PC-3 (cell line): ENCODE measurements at places on chromosomes 12 and 14. TPM values are rescaled to one million over a fixed set of nuclear protein-coding genes. Genes with fewer than 3 reads are reported as not detected.

GRCh38 chr12:7719946-7720730 lies 8.9 kb downstream of the DPPA3 start:
- no peak for DNase-seq

- no peak for DNase-seq
These were observed 23.6 kb downstream of the PGAM5 start for GRCh38 chr12:132734206-132734605.

- DNase-seq, result peak; percentile 45
These were observed 24.8 kb downstream of the PLEK2 start for GRCh38 chr14:67387195-67387594.

DNA sequence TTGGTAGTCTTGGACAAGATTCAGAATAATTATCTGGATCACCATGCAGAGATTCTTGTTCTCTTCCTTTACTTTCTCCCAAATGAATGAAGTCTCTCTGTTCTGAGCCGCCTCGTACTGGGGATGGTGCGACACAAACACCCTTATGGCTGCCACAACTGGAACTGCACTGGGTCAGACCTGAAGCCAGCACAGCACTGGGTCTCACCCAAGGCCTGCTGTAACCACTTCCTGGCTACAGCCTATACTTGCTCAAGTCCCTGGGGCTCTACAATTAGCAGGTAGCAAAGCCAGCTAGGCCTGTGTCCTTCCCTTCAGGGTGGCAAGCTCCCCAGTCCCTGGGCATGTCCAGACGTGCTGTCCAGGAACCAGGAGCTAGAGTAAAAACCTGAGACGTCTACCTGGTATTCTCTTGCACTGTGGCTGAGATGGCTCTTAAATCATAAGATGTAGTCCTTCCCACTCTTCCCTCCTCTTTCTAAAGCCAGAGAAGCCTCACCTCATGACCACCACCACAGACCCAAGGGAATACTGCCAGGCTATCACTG lies 27.6 kb downstream of the IFNG start:
- DNase-seq, result no peak

- no peak for DNase-seq
These were observed 8.1 kb upstream of the STX2 start for GRCh38 chr12:130847112-130847511.

DNA sequence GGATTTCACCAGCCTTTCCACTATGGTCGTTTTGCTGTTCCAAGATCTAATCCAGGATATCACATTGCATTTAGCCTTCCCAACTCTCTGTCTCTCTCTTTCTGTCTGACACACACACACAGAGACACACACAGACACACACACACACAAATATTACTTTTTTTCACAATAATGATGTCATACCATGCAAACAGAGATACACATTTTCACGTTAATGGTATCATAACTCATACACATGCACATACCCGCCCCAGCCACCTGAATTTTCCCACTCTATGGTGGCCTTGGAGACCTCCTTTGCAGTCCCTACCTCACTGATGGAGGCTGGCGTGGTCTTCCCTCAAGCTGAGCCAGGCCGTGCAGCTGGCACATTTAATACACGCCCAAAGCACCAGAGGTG lies 7.2 kb upstream of the MYL2 start:
- no peak for DNase-seq

DNA sequence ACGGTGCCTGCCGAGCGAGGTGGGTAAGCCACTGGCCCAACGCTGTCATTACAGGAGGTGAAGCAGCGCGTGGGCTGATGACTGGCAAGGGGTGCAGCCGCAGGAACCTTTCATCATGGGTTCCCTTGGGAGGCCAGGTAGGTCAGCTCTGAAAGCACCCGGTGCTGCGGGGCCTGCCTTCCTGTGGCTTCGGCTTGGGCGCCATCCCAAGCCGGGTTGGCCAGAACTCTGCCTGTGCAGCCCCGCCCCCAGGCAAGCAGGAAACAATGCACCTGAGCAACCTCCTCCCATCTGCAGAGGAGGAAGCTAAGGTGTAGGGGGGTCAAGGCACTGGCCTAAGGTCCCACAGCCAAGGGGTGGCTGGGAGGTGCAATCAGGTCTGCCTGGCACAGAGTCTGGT lies 20.0 kb upstream of the HHIPL1 start:
- DNase-seq, result no peak

- DNase-seq, result no peak
These were observed 168.2 kb downstream of the KIF26A start for GRCh38 chr14:104306450-104307040.

GRCh38 chr12:90954921-90955320 lies at the start of gene CCER1:
Gene CCER1 (minus strand): TSS chr12:90955176. CDS start chr12:90954742, 434 bp downstream.
- no peak for DNase-seq

DNA sequence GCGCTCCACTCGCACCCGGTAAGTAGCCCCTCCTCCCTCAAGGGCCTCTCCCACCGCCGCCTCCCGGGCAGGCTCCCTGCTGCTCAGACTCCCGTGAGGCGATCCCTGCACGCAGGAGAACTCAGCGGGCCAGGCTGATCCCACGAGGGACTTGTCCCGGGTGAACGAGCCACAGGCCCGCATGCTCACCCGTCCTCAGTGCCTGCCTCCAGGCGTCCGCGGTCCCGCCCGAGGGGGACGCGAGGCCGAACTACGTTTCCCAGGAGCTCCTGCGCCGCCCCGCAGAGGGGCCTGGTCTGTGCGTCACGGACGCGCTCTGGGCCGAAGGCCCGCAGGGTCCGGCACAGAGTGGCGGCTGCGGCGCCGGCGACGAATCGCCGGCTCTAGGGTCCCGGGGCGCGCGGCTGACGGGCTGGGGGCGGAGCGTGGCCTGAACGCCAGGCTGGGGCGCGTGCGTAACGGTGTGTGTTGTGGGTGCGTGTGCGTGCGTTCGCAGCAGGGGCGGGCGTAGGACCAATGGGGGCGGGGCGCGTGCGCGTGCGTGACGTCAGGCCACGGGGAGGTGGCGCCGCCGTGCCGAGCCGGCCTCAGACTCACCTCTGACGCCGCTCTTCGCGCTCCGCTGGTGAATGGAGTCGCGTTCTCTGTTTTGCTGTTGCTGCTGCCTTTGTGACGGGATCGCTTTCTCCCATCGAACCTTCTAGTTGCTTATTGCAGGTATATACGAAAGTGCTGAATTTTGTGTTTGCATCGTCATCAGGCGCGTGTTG lies at the start of the genes ZNF10 and ZNF891:
Gene ZNF10, plus strand, starts transcription at position 590 of the 770 bp plus-strand sequence. CDS start 13,866 bp downstream, outside the sequence.
Gene ZNF891, minus strand, starts transcription at position 237 of the 770 bp plus-strand sequence. CDS start 8,356 bp downstream, outside the sequence.
- DNase-seq, result peak; percentile 91

DNA sequence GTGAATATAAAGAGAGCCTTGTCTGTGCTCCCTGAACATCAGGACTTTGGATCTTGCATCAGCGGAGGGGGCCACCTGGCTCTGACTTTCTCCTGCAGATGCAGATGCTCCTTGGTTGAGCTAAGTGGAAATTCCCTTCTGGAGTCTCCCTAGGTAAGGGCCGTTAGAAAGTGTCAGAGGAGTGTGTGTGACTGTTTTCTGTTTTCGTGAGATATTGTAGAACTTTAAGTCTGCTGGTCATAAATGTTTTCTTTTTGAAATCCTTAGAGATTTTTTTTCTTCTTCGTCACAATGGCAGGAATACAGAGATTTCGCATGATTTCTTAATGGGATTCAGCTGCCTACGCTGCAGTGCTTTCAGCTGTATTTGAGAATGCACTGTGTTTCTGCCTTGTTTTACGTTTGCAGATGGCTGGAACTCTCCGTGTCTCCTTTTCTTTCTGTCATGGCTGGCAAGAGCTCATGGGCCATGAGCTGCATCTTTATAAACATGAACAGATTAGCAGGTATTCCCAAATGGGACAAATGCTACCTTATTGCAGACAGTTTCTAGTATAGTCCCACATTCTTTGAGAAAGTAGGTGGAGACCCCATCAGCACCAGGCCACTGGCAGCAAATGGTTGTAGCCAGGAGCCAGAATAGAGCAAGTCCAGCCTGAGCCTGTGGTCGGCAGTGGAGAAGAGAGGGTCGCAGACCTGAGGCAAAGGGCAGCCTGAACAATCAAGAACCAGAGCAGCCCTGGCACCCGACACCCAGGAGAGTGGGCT lies 76.2 kb upstream of the FRMD6 start:
- DNase-seq, result no peak

DNA sequence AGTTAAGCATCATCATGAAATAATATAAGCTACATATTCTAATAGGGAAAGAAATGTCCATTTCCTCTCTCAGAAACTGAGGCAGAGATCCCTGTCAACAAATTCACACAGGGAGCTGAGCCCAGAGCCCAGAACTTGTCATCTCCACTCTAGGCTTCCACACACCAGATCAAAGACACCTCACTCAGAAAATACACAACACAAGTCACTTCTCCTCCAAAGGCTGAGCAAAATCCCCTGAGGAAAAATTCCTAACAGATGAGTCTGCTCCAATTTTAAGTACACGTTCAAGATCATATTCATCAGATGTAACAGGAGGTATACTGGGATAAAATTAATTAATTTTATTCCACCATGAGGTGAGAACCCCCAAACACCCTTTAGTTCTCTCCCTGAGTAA lies 227.3 kb downstream of the DPF3 start:
- peak; percentile 99 for DNase-seq

DNA sequence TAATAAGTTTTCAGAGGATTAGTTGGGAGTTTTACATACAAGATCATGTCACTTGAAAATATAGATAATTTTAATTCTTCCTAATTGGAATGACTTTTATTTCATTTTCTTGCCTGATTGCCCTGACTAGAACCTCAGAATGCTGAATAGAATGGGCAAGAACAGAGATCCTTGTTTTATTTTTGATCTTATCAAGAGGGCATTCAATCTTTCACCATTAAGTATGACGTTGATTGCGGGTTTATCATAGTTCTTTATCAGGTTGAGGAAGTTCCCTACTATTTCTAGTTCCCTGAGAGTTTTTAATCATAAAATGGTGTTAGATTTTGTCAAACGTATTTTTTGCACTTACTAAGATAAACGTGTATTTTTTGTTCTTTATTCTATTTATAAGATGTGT lies 124.3 kb downstream of the DICER1 start:
- DNase-seq, result no peak

GRCh38 chr14:24459331-24459730 lies 16.8 kb upstream of the SDR39U1 start:
- no peak for DNase-seq

DNA sequence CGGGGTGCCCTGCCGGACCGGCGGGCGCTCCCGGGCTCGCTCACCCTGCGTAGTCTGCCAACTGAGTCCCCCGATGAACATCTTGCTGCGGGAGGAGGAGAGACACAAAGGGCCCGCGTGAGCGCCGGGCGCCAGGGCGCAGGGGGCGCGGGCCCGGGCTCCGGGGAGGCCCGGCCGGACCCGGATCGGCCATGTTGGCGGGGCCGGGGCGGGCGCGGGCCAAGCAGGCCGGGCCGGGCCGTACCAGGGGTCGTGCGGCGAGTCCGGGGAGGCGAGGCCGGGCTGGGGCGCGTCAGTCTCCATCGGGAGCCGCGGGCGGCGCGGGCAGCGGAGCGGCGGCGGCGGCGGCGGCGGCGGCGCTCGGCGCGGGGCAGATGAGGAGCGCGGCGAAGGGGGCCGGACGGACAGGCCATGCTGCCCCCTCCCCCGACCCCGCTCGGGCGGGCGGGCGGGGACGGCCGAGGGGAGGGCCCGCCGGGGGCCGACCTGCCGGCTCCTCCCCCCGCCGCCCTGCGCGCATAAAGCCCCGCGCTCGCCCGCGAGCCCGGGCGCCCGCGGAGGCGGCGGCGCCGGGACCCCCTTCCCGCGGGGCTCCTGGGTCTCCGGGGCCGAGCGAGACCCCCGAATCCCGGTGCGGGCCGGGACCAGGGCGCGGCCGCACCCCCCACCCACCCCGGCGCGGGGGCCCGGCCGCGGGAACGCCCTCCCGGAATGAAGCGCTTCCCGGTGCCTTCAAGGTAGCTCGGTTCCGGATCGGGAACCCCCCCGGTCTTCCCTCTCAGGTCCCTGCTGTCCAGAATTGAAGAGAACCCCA lies at the start of gene MSI1:
Gene MSI1, minus strand, starts transcription at position 376 of the 814 bp plus-strand sequence. Its CDS starts 73 bp downstream, at position 303.
- DNase-seq, result no peak

GRCh38 chr14:55129428-55130195 lies 560 bp downstream of the LGALS3 start:
- DNase-seq, result peak; percentile 84

DNA sequence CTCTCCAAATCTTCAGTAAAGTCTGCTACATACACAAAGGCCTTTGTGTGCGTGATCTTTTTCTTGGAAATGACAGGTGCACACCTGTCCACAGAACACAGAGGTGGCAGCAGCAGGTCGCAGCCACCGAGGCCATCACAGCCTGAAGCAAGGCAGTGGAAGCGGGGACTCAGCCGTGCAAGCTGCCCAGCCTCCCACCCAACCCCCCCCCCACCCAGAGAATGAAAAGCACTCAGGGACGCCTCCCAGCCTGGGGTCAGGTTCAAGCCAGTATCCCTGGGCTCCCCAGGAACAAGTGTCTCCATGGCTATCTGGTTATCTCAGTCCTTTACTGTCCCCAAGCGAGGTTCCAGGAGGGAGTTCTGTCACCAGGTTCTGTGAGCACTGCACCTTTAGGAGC lies 31.2 kb upstream of the TSPAN9 start:
- no peak for DNase-seq

HDAC7 gene
- total RNA-seq, result 44.2 and 59.6 TPM in 2 replicates

EFCAB11 gene
- total RNA-seq, result 7.0 and 10.0 TPM in 2 replicates

B4GALNT1 gene
- total RNA-seq, result 39.0 and 42.3 TPM in 2 replicates

CRIP1 gene
- total RNA-seq, result 45.9 and 48.7 TPM in 2 replicates

APOLD1 gene
- 2.8 and 3.5 TPM in 2 replicates for total RNA-seq

ANKRD33 gene
- total RNA-seq, result not detected in 2 replicates

BEST3 gene
- total RNA-seq, result 0.55 TPM in 1 of 2 replicates, not detected in the other

TXNRD1 gene
- 419 and 430 TPM in 2 replicates for total RNA-seq
